ENCODE measurements at places on chromosomes 2 and 18. TPM values are rescaled to one million over a fixed set of nuclear protein-coding genes. Genes with fewer than 3 reads are reported as not detected.

FAM228A gene
- total RNA-seq, result 0.31 TPM

DQX1 gene
- total RNA-seq, result 0.16 TPM

RPS27A gene
- 578 TPM for total RNA-seq

OTOS gene
- not detected for total RNA-seq

DPP4 gene
- total RNA-seq, result 16.4 TPM

LYPD6B gene
- not detected for total RNA-seq

PJVK gene
- 0.32 TPM for total RNA-seq

RHOB gene
- total RNA-seq, result 931 TPM

Data from bladder microvascular endothelial cell (primary cell).